ENCODE measurements at places on chromosomes 7 and 10.

GRCh38 chr7:158381956-158382355 lies 205.7 kb downstream of the PTPRN2 start:
- DNase-seq, result no peak

DNA sequence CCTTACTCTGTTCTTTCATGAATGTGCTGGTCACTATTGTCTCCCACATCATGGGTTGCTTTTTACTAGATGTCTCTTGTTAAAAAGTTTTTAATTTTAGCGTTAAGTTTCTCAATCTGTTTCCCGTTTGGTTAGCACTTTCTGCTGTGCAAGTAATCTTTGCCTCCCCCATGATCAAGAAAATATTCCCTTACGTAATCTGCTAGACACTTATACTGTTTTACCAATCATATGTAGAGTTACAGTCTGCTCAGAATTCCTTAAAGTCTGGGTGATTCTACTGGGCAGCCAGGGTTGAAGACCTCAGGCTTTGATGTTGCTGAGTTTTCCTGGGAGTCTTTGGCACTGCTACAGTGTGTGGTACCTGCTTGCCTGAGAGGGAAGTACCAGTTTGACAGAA lies 38.2 kb upstream of the RPA3 start:
- no peak for DNase-seq

DNA sequence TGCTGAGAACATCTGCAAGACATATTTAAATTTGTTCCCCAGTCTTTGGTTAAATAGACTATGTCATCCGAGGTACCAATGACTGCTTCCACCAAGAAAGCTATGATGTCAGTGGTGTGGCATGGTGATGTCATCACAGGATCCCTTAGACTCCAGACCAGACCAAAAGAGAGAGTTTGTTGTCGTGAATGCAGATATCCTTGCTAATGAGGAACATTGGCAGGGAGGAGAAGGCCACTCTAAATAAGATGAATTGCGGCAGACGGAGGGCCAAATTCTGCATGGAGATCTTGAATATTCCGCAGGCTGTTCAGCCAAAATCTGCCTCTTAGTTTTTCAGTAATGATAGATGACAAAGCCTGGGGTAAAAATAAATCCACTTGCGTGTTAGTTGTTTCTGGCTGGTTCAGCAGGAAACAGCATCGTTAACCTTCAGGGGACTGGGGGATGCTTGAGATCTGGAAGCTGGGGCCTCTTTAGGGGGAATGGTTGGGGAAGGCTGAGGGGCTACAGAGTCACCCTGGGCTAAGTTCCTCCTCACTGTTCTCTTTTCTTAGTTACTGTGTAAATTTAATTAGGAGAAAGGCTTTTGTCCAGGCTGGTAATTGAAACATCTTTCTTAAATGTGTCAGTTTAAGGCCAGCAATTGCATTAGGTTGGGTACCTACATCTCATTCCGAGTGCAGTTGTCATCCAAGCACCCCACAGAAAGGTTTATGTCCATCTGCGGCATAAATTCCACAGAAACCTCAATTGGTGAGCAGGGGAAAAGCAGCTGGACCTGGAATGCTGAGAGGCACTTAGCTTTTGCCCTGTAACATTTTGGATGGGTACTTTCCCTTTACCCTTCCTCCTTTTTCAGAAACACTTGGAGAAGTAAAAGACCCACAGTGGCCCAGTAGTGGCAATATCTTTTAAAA lies 11.6 kb upstream of the CAMK1D start:
- DNase-seq, result no peak

- DNase-seq, result no peak
Observed at GRCh38 chr7:2521341-2521745, 1.8 kb downstream of the LFNG start.

GRCh38 chr7:157339777-157340677 lies 3.2 kb downstream of the DNAJB6 start:
- DNase-seq, result peak; percentile 81

DNA sequence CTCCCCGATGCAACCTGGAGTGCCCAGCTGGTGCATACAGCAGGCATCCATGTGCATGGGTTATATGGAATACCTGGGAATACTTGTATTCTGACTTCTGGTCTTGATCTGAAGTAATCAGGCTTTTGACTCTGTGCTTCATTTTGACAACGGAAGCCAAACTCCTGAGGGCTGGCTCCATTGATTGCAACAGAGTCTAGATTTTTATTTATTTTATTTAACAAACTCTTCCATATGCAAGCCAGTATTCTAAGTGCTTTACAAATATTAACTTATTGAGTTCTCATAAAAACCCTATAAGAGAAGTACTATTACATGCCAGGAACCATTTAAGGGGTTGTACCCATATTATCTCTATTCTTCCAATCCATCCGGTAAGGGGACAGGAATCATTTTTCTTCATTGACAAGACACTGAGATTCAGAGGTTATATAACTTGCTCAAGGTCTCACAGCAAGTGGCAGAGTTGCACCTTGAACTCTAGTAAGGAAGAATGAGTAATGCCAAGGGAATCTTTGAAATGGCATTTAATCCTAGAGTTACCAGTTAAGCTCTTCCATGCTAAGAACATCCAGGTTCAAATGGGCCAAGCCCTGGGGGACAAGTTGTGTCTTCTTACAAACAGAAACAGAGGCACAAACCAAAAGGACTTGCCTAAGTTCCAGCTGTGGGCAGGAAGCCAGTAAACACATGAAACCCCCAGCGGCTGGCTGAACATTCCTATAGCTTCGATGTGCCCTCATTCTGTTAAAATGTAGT lies 241.0 kb downstream of the WDR11 start:
- DNase-seq, result no peak

GRCh38 chr10:22669163-22669711 lies 45.1 kb downstream of the PIP4K2A start:
- DNase-seq, result no peak

- DNase-seq, result no peak
Observed at GRCh38 chr7:31651234-31652062, 35.6 kb upstream of the PPP1R17 start.

- DNase-seq, result no peak
Observed at GRCh38 chr10:123870260-123870659, 21.3 kb downstream of the CPXM2 start.

DNA sequence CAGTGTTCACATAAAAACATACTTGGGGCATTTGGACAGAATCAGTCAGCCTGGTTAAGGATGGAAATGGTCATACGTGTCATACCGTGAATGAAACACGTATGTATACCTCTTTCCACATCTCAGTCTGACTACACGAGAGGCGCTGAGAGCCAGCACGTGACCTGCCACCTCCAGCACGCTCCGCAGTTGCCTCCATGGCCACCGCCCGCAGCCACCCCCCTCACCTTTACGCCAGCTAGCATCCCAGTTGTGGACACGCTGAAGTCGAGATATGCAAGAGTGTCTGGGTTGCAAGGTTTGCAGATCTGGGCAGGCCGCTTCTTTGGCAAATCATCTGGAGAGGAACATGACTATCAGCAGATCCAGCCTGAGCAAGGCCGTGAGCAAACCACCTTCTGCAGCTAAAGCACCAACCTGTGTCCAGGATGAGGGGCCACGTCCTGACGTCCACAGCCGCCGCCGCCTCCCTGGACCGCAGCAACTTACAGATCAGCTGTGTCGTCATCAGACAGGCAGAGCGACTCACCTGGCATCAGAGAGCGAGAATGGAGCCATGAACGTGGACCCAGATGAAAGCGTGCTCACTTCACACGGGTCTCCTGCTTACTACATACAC lies 209.4 kb downstream of the ZMYND11 start:
- DNase-seq, result no peak

DNA sequence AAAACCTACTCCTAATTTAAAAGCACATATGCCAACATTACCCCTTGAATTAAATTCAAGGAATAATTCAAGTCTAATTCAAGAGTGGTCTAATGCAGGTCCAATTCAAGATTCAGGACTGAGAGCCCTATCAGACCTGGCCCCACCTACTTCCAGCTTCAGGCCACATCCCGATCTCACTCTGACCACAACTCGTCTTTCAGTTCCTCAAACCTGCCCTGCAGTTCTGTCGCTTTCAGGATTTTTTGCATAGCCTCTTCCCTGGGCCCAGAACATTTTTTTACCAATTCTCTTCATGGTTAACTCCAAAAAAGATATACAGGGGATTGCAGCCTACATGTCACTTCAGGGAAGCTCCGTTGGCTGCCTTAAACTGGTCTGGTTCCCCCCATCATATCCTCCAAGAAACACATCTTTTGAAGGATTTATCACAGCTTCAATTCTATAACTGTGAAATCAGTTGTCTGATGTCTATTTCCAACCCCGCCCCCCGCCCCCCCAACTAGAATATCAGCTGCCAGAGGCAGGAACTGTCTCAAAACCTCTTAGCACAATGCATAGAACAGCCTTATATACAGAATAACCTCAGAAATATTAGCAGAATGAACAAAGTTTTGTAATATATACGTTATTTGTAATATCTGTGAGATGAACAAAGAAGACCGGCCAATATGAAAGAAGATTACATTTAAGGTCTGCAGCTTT lies 20.8 kb downstream of the CCDC6 start:
- DNase-seq, result peak; percentile 67

GRCh38 chr7:159084069-159084801 lies 60.4 kb downstream of the VIPR2 start:
- no peak for DNase-seq

DNA sequence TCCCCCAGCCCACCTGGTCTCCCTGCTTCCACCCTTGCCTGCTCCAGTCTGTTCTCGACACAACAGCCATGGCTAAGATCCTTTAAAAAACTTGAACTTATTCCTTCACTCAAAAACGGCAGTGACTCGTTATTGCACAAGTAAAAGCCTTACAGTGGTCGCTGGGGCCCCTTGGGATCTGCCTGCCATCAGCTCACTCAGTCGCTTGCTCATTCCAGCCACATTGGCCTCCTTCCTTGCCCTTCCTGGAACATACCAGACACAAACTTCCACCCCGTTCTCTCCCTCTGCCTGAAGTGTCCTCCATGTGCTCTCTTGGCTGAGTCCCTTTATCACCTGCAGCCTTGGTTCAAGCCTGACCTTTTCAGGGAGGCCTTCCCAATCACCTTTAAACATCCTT lies 4.7 kb downstream of the CCNY start:
- DNase-seq, result no peak

DNA sequence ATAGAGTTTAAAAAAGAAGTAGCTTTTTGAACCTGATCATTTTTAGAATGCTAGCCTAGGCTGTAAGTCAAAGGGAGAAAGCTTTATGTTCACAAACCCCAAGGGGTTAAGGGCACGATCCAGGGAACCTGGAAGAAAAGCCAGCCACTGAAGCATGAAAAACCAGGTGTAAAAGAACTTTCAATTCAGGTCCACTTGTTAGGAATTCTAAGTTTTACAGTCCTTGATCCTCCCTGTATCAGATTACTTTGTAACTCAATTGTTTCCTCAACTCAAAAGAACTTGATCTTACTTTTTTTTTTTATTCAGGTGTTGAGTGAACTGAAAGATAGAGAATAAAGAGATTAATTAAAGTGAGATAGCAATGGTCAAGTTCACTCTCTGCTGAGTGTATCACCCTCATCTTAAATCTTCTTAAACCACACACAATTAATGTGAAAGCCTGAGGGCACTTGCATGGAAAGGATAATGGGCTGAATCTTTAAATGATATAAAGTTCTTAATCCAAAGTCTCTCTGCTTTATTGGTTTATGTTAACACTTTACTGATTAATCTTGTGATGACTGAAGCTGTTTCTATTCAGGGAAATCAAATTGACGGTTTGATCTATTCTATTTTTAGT lies 672.2 kb upstream of the LRRN3 start:
- no peak for DNase-seq

DNA sequence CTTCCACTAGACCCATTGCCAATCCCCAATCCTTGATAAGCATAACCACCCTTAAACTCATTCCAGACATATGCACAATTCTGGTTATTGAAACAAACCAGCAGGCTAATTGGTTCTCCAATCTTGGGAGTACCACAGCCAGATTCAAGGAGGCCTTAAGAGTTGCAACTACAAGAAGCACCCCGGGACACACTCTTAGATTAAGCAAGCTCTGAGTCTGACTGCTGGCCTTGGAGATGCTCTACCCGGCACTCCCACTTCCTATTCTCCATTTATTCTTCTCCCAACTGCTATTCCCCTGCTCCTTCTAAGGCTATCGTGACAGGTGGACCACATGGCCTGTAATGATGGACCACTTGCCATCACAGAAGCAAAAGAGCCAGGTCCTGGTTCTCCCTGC lies 40.3 kb downstream of the CYTH3 start:
- DNase-seq, result no peak

DNA sequence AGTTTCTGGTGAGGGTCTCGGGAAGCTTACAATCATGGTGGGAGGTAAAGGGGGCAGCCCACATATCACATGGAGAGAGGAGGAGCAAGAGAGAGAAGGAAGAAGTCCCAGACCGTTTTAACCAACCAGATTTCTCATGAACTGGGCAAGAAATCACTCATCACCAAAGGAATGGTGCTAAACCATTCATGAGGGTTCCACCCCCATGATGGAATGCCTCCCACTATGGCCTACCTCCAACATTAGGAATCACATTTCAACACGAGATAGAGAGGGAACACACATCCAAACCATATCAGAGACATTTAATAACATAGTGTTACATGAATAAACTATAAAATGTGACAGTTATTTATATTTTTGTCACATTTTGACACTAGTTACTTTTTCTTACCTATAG lies 214.8 kb upstream of the MAGI2 start:
- no peak for DNase-seq

DNA sequence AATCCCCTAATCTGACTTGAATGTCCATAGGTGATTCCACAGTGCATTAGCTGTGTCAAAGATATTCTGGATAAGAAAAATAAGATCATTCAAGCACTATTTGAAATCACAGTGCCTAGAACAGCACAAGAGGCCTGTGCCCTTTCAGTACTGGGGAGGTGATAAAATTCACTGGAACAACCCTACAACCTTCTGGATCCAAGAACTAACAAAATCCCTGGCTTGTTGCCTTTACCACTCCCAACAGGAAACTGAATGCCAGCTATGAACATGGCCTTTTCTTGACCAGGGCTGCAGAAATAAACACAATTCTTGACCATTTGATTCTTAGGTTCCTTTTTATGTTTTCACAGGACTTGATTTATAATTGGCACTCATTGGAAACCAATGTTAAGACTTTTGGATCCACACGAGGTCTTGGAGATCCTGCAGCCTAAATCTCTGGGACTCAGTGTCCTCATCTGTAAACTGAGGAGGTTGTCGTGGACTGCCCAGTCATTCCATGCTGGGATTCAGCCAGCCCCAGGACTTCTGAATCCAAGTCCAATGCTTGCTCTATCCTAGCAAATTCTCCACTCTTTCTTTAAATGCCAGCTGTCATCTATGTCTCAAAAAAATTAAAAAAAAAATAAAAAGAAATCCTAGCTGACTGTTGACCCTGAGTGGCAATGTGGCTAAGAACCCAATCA lies 624.7 kb downstream of the KCNMA1 start:
- no peak for DNase-seq

DNA sequence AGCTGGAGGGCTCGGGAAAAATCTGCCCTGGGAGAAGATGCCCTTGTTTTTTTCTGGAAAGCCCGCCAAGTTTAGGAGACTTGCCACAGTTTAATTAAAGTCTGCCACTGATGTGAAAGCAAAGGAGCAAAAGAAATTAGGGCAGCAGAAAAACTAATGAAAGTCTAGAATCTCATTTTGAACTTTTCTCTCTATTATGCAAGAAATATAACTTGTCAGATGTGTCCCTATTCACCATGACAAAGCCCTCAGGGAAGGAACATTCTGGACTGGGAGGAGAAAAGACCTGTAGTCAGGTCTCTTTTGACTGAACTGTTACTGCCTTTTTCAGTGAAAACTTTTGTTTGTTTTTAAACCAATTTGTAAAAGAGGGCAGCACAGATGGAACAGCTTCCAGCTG lies 715.5 kb downstream of the SORCS3 start:
- peak; percentile 29 for DNase-seq
